ENCODE measurements at places on chromosomes 12 and 14.

DNA sequence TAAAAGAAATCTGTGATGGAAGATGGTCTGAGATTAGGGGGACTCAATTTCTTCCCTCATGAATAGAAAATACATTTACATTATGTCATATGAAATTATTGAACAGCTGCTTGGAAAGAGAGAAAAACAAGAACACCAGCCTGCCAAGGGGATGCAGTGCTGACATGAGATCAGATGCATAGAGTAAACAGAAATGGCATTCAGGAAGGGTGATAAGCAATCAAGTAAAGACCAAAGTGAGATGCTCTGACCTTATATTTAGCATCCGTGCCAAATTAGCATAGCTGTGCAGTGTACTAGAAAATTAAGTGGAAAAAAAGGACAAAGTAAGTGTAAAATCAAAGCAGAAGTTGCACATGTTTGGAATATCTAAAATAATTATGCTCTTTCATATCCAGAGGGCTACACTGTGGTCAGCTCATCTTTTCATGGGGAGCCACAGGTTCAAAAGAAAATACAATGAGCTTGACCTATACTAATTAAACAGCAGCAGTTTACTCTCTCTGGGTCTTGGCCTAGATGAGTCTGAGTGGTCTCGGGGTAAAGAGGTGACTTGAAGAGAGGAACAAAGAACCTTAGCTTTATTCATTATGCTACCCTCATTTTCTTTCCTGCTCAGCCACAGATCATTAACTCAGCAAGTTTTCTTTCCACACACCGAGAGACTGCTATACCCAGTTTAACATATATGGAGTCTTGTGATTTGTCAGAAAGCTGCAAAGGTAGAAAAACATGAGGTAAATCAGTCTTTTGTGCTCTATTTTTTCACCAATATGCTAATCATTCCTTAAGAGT, 359.4 kb upstream of the FOXG1 start:
- no peak for DNase-seq

GRCh38 chr12:49019120-49019430, 499 bp upstream of the PRKAG1 start:
- no peak for DNase-seq

- no peak for DNase-seq
Observed at GRCh38 chr14:99267381-99267780, 4.6 kb downstream of the BCL11B start.

DNA sequence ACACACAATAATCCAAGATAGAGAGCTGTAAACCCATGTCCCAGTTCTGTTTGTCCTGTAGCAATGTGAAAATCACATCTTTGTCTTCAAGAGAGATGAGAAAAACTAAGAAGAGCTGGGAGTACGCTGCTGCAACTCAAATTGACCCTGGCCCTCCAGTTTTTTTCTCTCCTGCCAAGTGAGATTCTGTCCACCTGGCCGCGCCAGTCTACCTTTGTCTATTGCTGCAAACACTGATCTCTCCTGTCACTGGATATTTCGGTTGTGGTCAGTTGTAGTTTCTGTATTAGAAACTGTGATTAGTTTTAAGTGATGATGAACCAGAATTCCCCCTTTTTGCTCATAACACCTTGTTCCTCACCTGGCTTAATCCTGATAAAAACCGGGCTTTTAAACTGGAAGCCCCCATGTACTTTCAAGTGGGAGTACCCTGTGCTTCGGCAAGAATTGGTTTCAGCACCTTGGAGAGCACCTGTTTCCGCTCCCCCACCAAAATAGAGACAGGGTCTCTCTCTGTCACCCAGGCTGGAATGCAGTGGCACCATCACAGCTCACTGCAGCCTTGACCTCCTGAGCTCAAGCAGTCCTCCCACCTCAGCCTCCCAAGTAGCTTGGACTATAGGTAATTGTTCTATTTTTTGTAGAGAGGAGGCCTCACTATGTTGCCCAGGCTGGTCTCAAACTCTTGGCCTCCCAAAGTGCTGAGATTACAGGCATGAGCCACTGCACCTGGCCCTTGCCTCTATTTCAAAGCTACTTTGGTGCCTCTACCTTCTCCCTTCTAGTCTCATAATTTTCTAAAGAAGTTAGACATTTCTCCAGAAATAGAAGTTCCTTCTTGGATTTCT, 156.8 kb downstream of the PHETA1 start:
- DNase-seq, result no peak

- no peak for DNase-seq
Observed at GRCh38 chr12:19706936-19707335, 267.6 kb downstream of the AEBP2 start.

DNA sequence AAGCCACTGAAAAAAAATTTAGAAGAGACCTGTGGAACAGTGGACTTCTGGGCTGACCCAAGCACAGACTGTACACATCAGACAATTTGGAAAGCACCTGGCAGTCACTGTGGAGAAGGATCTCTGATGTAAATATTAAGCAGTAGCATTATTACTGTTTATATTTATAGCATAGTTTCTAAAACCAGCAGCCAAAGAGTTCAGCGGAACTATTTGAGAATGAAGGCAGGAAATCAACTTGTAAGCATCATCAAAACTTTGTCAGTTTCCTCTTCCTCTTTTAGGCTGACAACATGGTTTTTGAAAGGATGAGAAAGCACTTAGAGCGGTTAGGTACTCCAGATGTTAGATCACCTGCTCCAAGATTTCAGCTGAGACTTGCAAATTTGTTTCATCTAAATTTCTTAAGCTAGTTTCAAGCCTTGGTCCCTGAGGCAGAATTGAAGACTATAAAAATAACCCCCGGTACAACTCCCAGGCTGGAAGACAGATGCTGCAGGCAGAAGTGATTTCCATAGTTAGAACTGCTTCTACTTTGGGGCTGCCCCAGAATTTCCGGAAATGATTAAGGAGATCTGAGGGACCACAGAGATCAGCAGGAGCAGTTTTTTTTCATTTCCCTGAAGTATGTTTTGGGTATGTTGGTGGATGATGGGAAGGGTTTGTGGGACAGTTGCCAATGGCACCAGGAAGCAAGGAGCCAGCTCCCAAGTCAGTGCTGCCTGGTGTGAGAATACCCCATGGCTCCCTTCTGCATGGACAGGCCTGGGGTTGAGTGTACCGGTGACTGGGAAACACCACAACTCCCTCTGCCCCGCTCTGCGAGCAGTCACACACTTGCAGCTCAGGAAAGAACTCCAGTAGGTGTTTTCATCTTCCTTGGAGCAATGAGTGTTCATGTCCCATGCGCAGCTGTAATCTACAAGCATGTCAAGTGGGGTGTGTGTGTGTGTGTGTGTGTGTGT, 354.5 kb downstream of the NUAK1 start:
- peak; percentile 20 for DNase-seq

- DNase-seq, result no peak
Observed at GRCh38 chr14:57008534-57008933, 198.3 kb upstream of the OTX2 start.

DNA sequence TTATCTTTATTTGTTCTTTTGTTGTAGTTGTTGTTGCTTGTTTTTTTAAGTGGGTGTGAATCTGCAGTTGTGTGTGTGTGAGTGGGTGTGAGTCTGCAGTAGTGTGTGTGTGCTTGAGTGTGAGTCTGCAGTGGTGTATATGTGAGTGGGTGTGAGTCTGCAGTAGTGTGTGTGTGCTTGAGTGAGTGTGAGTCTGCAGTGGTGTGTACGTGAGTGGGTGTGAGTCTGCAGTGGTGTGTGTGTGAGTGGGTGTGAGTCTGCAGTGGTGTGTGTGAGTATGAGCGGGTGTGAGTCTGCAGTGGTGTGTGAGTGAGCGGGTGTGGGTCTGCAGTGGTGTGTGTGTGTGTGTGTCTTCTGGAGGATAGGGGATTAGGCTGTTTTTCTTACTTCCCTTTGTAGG, 1186.8 kb upstream of the SEL1L start:
- no peak for DNase-seq

DNA sequence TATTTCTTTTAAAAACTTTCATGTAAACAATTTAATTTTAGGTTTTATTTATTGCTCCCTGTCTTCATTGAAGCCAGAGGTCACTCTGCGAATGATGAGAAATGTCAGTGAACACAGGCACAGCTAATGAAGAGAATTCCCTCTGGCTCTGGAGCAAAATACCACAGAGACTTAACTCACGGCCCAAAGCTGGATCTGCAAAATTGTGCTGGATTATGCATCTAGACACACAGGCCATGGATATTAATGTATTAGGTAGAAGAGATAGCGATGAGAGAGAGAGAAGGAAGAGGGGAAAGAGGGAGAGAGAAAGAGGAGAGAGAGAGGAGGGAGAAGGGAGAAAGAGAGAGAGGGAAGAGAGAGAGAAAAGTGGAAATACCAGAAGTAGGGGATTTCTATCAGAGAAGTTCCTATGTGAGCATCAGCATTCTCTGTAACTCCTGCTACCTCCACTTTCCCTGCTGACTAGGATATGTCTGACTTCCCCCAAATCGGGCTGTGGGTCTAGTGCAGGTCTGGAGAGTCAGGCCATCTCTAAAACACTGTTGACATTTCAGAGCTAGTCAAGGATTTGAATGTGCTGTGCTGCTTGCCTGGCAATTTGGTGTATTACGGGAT, 3.7 kb downstream of the ARHGDIB start:
- no peak for DNase-seq

GRCh38 chr12:122730215-122731014, at the start of gene HCAR1:
Gene HCAR1, minus strand, starts transcription at chr12:122730844. Its CDS starts 505 bp downstream, at chr12:122730339.
- peak; percentile 41 for DNase-seq

DNA sequence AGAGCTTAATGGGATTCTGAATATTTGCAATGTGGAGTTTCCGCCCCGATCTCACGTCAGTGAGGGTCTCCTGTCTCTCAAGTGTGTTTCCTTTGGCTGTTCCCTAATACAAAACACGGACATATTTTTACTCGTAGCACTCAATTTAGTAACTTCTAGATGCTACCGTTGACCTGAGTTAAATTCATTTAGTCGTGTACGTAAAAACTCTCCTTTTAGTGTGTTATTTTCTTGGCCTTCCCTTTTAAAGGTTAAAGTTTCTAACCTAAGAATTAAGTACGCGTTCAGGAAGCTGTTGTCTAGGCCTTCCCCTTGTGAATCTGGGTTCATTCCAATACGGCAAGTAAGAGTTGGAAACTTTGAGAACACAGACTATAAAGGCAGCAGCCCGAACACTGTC, 64.4 kb downstream of the DDX51 start:
- DNase-seq, result no peak

DNA sequence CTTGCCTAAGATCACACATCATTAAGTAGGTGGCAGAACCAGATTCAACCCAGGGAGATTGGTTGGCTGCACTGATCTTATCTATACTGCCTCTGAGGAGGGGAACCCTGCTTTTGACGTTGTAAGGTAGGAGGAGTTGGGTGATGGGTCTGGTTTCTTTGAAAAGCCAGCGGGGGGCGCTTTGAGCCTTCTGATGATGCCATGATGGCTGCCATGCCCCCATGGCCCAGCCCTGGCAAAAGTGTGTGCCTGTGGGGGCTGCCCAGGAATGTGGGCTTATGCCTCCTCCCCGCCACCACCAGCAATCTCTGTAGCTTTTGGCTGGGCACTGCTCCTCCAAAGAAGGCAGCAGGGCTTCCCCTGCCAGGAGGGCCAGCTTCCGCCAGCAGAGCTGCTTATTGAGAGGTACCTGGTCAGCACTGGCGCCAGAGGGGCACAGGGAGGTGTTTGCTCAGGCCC, 224.3 kb downstream of the SLC41A2 start:
- DNase-seq, result no peak

- DNase-seq, result no peak
Observed at GRCh38 chr12:6233121-6233971, 33.1 kb downstream of the CD9 start.

DNA sequence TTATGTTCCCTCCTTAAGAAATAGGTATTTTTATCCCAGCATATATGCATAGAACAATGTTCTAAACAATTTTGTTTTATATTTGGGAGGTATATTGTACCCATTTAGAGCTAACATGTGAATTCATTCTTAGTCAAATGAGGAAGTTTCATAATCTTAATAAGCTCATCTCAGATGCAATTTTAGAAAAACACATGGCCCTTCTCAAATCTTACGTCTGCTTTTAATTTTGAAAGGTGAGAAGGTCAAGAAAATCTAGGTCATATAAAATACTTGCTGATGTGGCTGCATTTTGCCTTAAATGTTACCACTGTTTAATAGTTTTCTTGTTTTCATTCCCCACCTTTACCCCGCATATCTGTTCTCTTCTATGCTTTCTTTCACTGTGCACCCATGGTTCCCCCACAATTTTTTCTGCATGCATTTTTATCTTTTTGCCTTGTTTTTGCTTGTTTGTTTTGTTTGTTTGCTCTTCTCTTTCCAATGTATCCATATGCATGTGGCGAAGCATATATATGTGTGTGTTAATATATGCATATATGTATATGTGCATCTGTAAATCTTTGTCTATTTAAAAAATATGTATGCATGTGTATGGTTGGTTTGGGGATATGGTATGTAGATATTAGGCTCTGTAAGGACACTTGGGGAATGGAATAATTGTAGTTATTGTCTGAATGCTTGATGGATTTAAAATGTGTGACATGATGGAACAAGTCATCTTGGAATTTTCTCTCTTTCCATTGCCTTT, 317.1 kb downstream of the BCAT1 start:
- DNase-seq, result no peak

GRCh38 chr12:19003141-19003540, 126.4 kb upstream of the PLEKHA5 start:
- DNase-seq, result no peak
